ENCODE measurements at places on chromosomes 2 and 18.

GRCh38 chr2:227816507-227817294, 3.1 kb downstream of the CCL20 start:
- DNase-seq = peak; percentile 44

- no peak for DNase-seq
These were observed at the start of gene SLC19A3 for GRCh38 chr2:227717687-227718567. Gene SLC19A3 (minus strand): TSS chr2:227718028. CDS start chr2:227702318, 15,710 bp downstream.

DNA sequence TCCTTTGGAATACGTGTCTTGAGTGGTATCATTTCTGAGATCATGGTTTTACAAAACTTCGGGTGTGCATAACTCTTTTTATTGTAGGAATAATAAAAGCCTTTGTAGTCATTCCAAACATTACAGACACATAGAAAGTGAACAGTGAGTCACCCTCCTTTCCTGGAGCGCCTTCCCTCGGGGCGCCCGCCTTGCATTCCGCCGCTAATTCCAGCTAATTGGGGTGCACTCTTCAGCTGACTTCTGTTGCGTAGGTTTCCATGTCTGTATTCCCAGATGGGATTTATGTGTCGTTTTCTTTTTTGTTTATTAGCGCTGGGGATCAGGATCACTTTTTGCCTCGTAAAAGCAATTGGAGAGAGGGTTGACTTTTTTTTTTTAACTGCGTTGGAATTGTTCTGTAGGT, 18.7 kb downstream of the SH3BP4 start:
- no peak for DNase-seq

GRCh38 chr2:55416786-55417568, 2.7 kb downstream of the CCDC88A start:
- no peak for DNase-seq

- DNase-seq = no peak
These were observed 112.3 kb downstream of the GALNT1 start for GRCh38 chr18:35693829-35694228.

GRCh38 chr18:58344080-58344670, 284.7 kb downstream of the ALPK2 start:
- DNase-seq = no peak

GRCh38 chr18:45054636-45055035, 373.9 kb downstream of the SETBP1 start:
- DNase-seq = no peak

GRCh38 chr2:96344011-96344410, 8.4 kb downstream of the NCAPH start:
- DNase-seq = no peak

GRCh38 chr2:128787616-128788015, 468.9 kb upstream of the HS6ST1 start:
- no peak for DNase-seq

DNA sequence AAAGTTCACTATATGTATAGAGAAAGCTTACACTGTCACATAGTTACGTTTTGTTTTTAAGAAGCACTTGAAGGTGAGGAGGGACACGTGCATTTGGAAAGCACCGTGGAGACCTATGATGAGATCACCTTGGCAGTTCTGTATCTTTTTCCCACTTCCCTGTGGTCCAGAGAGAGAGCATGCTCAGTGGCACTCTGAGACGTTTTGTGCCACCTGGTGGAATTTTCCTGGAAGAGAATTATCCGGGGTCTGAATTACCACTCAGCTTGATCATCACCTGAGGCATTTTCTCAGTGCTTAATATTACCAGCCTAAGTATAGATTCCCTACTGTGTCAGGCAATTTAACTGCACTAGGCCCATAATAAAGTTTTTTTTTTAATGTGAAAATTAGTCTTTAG, 469.4 kb upstream of the SMIM21 start:
- no peak for DNase-seq

DNA sequence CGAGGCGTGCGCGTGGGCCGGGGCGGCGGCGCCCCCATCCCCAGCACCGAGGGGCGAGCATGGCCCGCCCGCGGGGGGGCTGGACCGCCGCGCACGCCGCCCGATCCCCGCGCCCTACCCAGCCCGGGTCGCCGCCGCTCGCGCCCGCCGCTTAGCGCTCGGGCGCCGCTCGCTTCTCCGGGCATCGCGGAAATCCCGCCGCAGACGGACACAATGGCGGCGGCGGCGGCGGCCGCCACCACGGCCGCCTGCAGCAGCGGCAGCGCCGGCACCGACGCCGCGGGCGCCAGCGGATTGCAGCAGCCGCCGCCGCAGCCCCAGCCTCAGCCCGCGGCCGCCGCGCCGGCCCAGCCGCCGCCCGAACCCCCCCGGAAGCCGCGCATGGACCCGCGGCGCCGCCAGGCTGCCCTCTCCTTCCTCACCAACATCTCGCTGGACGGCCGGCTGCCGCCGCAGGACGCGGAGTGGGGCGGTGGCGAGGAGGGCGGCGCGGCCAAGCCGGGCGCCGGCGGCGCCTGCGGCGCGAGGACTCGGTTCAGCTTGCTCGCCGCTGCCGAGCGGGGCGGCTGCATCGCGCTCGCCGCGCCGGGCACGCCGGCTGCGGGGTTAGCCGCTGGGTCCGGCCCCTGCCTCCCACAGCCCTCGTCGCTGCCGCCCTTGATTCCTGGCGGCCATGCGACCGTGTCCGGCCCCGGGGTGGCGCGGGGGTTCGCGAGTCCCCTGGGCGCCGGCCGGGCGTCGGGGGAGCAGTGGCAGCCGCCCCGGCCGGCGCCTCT, 453 bp downstream of the CABLES1 start:
- no peak for DNase-seq

DNA sequence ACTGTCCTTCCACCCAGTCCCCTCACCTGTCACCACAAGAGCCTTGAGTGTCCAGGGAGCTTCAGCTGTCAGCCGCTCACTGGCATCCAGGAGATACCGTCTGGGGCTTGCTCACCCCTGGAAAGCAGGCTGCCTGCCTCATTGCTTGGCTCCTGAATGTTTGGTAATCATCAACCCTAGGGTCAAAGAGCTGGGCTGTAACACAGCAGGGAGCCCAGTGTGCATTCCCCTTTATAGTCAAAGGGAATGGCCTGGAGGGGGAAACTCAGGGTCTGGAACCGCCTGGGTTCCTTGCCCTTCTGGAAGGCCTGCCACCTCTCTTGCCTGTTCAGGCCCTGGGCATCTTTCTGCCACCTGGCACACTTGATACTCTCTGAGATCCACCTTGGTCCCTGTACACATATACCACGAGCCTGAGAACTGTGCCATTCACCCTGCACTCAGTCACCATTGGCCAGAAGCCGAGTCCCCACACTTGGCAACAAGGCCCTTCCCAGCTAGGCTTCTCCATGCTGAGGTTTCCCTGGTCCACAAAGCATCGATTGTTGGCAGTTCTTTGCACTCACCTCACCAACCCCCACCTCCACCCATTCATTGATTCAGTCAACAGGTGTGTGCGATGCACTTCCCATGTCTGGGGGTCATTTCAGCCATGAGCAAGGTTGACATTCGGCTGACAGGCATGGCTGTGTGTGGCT, 35.0 kb downstream of the TPRKB start:
- no peak for DNase-seq

GRCh38 chr2:158006961-158007719, 94.5 kb upstream of the UPP2 start:
- no peak for DNase-seq

GRCh38 chr2:223532161-223532560, 70.0 kb downstream of the SCG2 start:
- no peak for DNase-seq

DNA sequence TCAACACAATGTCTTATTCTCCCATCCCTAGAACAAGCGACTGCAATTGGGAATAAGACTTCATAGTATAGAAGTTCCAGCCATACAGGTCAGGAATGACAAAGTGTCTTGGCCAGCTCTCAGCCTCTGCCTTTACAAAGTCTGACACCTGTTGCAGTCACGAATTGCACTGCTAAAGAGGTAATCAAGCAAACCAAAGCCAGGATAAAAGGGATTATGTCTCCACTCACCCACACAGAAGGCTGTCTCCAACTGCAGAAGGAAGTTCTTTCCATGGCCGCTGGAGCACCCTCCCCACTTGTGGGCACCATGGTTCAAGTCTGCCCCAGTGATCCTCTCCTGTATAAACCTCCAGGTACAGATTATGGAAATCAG, 114.8 kb upstream of the PKDCC start:
- DNase-seq = no peak

- DNase-seq = no peak
These were observed 62.0 kb downstream of the GLI2 start for GRCh38 chr2:120797421-120798221.

DNA sequence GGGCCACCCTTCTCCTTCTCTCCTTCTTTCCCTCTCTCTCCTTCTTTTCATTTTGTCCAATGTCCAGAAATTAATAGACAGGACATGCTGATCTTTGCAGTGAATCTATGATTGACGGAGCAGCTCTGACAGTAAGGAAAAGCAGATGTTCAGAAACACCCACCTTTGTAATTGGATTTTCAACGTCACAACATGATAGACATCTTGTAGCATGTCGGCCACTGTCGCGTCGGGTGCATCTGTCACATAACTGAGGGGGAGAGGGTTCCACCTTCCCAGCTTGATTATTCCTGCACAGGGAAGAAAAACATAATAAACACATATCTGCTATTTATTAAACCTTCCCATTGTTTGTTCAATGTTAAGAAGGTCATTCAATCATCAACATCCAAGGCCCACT, 76.2 kb downstream of the SATB2 start:
- DNase-seq = no peak

DNA sequence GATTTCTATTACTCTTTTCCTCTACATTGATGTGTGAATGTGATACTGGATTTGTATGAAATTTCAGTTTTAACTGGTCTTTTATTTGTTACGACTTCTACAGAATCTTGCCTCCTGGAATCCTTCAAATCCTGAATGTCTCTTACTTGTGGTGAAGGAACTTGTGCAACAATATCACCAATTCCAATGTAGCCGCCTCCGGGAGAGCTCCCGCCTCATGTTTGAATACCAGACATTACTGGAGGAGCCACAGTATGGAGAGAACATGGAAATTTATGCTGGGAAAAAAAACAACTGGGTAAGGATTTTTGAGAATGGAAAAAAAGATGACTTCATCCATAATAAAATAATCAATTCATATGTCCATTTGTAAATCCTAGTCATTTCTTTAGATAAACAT, 134.6 kb downstream of the BABAM2 start:
- DNase-seq = no peak

- DNase-seq = no peak
These were observed 132.8 kb upstream of the DOK6 start for GRCh38 chr18:69267895-69268294.

- no peak for DNase-seq
These were observed 26.2 kb downstream of the ANKAR start for GRCh38 chr2:189700681-189701080.

- no peak for DNase-seq
These were observed 132.9 kb downstream of the CDH2 start for GRCh38 chr18:28044036-28044435.

GRCh38 chr2:136376211-136376610, 258.3 kb upstream of the CXCR4 start:
- no peak for DNase-seq

GRCh38 chr2:162103443-162104009, 29.5 kb upstream of the DPP4 start:
- DNase-seq = no peak

GRCh38 chr2:204019572-204020501, 83.3 kb downstream of the ICOS start:
- peak; percentile 28 for DNase-seq

DNA sequence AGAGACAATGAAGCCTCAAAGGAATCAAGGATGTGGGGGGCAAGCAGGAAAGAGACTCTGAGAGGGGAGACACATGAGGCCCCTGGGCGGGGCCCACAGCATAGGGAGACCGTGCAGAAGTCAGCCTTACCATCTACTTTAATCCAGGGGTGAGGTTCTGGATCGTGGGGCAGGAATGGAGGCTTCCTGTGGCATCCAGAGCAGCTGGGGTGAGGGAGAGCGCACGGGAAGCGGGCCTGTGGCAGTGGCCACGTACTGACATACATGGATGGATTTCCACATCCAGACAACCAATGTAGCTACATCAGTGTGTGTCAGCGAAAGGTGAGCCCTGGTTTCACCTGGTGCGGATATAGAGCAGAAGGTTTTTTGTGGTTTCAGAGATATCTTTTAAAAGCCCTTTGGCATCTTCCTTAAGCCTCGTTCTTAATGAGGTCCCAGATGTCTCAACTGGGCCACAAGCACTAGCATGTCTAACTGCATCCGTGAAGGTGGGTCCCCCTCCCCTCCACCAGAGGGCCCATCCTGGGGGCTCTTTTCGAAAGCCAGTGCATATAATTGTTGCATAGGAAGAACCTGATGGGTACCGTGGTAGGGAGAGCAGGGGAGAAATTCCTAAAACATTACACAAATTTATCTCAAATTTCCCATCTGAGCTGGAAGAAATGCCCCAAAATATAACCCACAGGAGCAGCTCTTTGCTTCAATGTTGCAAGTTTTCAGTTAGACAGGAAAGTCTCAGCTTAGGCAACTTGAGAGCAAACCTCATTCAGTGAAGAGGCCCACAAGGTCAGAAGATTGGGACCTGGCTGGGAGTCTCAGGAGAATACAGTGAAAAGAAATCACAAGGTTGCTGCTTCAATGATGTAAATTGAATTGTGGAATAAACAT, 90.9 kb downstream of the SP3 start:
- DNase-seq = no peak

DNA sequence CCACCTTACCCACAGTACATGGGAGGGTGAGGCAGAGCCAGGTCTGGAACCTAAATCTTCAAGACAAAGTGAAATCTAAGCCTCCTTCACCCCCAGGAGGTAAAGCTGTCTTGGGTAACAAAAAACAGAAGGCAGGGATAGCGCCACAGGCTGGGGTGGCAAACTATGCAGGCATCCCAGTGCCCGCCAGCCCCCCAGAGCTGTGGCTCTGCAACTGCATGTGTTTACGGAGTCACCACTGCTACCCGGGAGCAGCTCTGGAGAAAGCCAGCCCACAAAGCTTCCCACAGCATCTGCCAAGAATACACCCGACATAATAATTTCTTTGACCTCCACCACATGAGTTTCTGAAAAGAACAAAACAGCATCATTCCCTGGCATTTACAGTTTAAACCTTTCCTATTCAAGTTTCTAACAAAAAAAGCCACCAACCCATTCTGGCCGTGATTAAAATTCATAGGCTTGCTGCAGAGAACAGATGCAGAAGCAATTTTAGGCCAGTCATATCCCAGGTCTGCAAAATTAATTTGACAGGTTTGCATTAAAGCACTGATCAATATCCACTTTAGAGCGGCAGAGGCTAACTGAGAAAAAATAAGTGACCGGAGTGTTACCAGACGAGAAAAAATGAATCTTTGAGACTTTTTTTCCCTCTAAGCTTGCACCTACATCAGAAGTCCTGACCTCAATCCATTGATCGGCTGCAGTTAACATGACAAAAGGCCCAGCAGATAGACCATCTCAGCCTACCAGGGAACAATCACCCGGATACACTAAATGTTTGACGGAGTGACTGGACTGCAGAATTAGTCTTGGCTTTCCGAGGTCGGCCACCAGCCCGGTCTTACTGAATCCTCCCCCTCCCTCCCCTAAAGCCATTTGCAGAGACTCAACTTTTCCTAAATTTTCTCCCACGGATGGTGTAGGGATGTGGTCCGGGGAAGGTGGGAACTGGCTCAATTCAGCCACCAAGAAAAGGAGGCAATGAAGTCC, 309.6 kb upstream of the SKOR2 start:
- DNase-seq = no peak

- no peak for DNase-seq
These were observed 344.6 kb downstream of the SATB2 start for GRCh38 chr2:199113111-199113510.

- no peak for DNase-seq
These were observed 121.8 kb downstream of the RTP5 start for GRCh38 chr2:241991299-241991698.

- DNase-seq = no peak
These were observed 228.9 kb downstream of the EIPR1 start for GRCh38 chr2:3148716-3149115.

Data from non-pigmented ciliary epithelial cell (primary cell).